COLO829 (cell line): ENCODE measurements at places on chromosomes 5 and 9.
A peak's percentile ranks its signal among the peaks of the same experiment; 100 is the strongest.

- DNase-seq = no peak
Measured at GRCh38 chr9:128470560-128470959, 14.8 kb downstream of the ODF2 start.

- no peak for DNase-seq
Measured at GRCh38 chr5:17317473-17317872, 100.0 kb downstream of the BASP1 start.

DNA sequence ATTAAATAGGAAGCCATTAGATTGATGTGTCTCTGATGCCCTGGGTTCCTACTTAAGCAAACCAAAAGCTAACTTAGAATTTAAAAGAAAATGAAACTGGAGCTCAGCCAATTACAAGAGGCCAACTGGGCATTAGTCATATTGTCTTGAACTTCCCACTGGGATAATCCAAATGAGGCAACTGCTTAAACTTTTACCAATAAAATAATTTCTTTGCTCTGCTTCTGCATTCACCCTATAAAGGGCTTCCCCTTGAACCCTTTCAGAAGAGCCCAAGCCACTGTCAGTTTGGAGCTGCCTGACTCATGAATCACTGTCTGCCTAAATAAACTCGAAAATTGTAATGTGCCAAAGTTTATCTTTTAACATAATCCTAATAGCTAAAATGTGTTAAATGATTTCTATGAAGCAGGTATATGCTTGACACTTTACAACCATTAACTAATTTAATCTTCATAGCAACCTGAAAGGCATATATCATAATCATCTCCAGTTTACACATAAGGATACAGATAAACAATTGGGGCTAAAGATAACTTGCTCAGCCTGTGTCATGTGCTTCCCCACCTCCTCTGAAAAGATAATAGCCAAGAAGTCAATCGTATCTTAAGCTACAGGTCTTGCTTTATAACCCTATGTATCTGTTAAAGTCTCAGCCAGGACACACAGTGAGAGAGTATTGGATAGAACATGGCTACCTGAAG, 11.5 kb downstream of the GPR150 start:
- DNase-seq = peak; percentile 5

- DNase-seq = no peak
Measured at GRCh38 chr5:143386725-143387124, 16.8 kb downstream of the NR3C1 start.

- DNase-seq = no peak
Measured at GRCh38 chr5:26415987-26416779, 622.2 kb downstream of the CDH9 start.

- DNase-seq = no peak
Measured at GRCh38 chr9:38172586-38172985, 103.6 kb upstream of the SHB start.

DNA sequence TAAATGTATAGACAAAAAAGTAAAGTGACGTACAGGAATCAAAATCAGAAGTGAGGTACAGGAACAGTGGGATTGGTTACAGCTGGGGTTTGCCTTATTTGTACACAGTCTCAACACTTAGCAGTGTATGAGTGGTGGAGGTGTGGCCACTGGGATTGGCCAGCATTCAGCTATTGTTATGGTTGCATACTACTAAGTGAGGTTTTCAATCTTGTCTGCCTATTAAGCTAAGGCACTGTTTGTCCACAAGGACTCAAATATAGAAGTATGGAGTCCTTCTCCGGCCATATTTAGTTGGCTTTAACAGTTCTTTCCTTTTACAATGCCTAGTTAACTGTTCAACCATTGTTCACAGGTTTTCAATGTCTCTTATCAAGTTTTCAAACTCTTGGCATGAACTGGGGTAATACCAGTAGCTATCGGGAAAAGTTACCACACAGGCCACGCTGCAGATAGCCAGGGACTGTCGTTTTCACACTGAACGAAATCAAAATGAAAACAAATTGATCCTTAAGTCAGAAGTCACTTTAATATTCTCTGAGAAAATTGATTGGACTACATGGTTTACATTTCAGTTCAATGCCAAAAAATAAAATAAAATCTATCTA, 176.0 kb upstream of the FREM1 start:
- no peak for DNase-seq

GRCh38 chr9:87687207-87687606, 38.7 kb upstream of the CTSL start:
- no peak for DNase-seq

DNA sequence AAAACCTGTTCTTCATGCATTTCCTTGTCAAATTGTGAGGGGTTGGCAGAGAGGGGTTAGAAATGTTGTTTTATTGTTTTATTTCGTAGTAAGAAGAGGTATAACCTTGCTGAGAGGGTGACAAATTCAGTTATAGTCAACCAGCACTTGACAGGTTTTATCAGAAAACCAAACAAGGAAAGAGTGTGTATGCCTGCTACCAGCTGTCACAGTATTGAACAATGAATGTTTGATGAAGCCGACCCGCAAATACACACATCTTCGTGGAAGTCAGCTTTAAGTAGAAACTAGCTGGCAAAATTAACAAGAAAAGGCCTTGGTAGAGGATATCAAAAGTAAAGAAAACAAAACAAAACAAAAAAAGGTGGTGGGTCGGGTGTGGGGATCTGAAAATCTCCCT, 214.6 kb upstream of the TLE4 start:
- no peak for DNase-seq

GRCh38 chr5:168637281-168637680, 58.1 kb upstream of the PANK3 start:
- DNase-seq = no peak

GRCh38 chr5:33857037-33857436, 34.8 kb downstream of the ADAMTS12 start:
- no peak for DNase-seq

DNA sequence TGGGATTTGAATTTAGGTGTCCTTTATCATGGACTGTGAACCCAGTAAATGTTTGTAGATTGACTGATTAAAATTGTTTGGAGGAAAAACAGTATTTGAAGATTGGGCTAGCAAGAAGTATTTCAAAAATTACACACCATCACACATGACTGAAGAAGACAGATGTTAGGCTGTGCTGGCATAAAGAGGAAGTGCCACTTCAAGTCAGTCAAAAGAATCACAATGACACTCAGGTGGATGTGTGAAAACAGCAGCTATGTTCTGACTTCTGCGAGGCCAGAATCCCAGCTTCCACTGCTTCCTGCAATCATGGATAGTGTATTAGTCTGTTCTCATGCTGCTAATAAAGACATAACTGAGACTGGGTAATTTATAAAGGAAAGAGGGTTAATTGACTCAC, 393.3 kb downstream of the DMRT2 start:
- DNase-seq = no peak

- DNase-seq = no peak
Measured at GRCh38 chr5:151139015-151139414, 18.6 kb downstream of the ANXA6 start.
